ENCODE measurements at places on chromosomes 1 and 21. TPM values are rescaled to one million over a fixed set of nuclear protein-coding genes. Genes with fewer than 3 reads are reported as not detected.

- no peaks in the 10 kb centered on the region for H3K27me3 ChIP-seq
- H3K27ac ChIP-seq: no peak overlapping the region
- no peak for DNase-seq
- no peaks in the 10 kb centered on the region for H3K4me1 ChIP-seq
- no peak overlapping the region for H3K4me3 ChIP-seq
These were observed 18.6 kb downstream of the FMO1 start for GRCh38 chr1:171266930-171267329.

DNA sequence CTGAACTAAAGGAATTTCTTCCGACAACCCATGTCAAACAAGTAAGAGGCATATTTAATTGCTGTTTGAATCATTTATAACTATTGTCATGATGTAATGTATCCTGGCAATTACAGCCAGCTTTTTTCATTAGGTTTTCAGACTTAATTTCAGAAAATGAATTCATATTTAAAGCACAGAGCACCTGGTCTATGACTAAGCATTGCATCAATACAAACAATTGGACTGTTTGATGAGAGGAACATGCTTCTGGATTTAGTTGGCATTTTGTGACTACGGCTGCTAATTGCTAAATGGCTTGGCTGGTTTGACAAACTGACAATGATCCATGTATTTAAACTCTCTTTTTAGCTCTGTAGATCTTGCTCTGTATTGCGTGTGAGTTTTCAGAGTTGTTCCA lies 853.4 kb downstream of the NCAM2 start:
- no peak for DNase-seq
- no peak overlapping the region for H3K27ac ChIP-seq
- H3K4me1 ChIP-seq: no peaks in the 10 kb centered on the region
- H3K27me3 ChIP-seq: no peaks in the 10 kb centered on the region

DNA sequence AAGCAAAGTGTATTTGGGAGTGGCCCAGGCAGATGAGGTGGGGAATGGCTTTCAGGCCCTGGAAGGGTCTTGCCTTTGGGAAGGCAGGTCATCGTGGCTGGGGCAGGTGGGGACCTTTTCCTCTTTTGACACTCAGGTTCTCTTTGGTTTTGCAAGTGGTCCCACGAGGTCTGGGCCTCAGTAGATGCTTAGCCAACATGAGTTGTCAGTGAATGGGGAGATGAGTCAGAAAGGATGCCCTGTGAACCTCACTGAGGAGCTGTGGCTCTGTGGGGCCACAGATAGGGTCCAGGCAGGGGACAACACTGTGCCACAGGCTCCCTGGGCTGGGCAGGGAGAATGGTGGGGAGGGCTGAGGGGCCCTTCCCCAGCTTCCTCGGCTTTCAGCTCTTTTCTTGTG lies 19.0 kb downstream of the ARHGEF10L start:
- no peaks in the 10 kb centered on the region for H3K27me3 ChIP-seq
- no peak overlapping the region for H3K27ac ChIP-seq
- no peak for DNase-seq
- H3K4me1 ChIP-seq: no peaks in the 10 kb centered on the region
- H3K4me3 ChIP-seq: no peak overlapping the region
- H3K36me3 ChIP-seq: no peaks in the 10 kb centered on the region

GRCh38 chr1:17742583-17742982 lies 12.6 kb upstream of the ACTL8 start:
- H3K27me3 ChIP-seq: no peaks in the 10 kb centered on the region
- H3K4me3 ChIP-seq: no peak overlapping the region

GRCh38 chr1:18211764-18212163 lies 104.2 kb downstream of the IGSF21 start:
- no peaks in the 10 kb centered on the region for H3K4me1 ChIP-seq
- no peak overlapping the region for H3K4me3 ChIP-seq
- H3K27ac ChIP-seq: no peak overlapping the region
- H3K27me3 ChIP-seq: no peaks in the 10 kb centered on the region
- no peak for DNase-seq

GRCh38 chr1:230276401-230276800 lies 149.7 kb downstream of the PGBD5 start:
- no peaks in the 10 kb centered on the region for H3K36me3 ChIP-seq
- H3K27me3 ChIP-seq: no peaks in the 10 kb centered on the region
- no peak overlapping the region for H3K4me3 ChIP-seq
- peaks cover 11% of the 10 kb centered on the region for H3K4me1 ChIP-seq

DNA sequence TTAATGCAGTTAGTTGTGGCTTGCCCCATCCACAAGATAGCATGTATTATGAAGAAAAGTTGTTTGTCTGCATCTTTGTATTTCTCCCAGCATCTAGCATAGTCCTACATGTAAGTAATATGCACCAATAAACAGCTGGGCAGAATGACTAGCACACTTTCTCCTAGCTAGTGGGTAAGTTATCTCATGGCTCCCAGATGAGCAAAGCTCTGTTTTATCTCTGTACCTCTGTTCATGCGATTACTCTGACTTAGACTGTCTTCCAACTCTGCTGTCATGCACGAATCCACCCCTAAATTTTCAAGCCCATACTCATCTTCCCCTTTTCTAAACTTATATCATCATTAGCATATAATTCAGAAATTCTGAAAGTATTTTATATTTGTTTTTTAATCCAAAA lies 37.5 kb upstream of the KCTD3 start:
- peaks cover 4% of the 10 kb centered on the region for H3K27me3 ChIP-seq
- DNase-seq: no peak
- H3K36me3 ChIP-seq: no peaks in the 10 kb centered on the region
- H3K27ac ChIP-seq: no peak overlapping the region
- no peaks in the 10 kb centered on the region for H3K4me1 ChIP-seq

GRCh38 chr1:38287547-38287946 lies 241.0 kb upstream of the POU3F1 start:
- peaks cover 7% of the 10 kb centered on the region for H3K27me3 ChIP-seq
- DNase-seq: no peak
- H3K4me1 ChIP-seq: no peaks in the 10 kb centered on the region
- no peaks in the 10 kb centered on the region for H3K36me3 ChIP-seq

DNA sequence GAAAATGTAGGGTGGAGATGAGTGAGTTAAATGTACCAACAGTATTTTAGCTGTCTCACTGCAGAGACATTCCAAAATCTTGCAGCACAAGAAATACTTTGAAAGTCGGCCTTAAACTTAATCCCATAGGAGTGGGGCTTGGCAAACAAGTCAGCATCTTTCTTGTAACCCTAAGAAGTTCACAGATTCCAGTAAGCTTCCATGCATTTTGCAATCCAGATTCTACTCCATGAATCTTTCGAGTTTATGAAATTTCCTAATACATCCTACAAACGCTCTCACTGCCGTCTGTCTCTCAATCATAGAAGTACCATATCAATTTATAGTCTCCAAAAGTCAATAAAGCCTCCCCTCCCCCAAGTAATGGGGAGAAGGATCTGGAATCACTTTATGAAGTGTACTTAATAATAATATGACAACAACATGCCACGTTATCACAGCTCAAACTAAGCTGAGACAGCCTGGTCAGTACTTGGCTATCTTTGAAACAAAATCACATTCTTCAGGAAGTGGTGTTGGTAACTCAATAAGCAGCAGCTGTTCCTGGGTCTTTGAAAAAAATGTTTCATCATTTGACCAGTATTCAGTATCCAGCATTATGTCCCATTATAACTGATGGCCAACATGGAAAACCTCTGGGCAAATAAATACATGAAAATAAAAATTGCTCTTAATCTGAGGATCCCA lies 317.4 kb upstream of the RUNX1 start:
- H3K4me1 ChIP-seq: no peaks in the 10 kb centered on the region
- no peaks in the 10 kb centered on the region for H3K27me3 ChIP-seq
- DNase-seq: no peak
- H3K27ac ChIP-seq: no peak overlapping the region

- H3K27ac ChIP-seq: no peak overlapping the region
- DNase-seq: no peak
- H3K27me3 ChIP-seq: no peaks in the 10 kb centered on the region
- no peak overlapping the region for H3K4me3 ChIP-seq
- peaks cover 2% of the 10 kb centered on the region for H3K4me1 ChIP-seq
These were observed 481.4 kb downstream of the PLA2G4A start for GRCh38 chr1:187310038-187310631.

DNA sequence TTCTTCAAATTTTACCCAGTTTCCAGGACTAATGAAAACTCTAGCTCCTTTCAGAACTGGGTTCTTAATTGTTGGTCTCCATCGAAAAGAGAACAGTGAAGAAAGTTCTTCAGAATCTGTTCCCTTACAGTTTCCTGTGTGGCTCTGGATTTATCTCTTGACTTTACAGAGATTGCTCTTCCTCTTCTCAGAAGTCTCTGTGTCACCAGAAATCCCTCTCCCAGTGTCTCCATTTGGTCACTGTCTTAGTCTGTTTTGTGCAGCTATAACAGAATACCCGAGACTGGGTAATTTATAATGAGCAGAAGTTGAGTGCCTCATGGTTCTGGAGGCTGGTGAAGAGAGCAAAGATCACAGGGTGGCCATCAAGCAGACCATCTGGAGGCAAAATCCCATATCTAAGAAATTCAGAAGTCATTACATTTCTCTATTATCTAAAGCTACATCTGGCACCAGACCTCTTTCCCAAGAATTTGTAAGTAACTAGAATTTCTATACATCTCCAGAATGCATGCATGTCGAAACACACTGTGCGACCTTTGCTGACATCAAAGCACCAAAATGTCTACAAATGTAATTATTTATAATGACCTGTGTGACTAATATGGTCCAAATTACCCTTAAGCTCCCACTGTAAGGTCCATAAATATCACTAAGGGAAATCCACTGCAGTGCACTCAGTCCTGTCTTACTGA lies 65.4 kb upstream of the KRTAP19-8 start:
- no peak for DNase-seq
- no peaks in the 10 kb centered on the region for H3K4me1 ChIP-seq
- H3K27ac ChIP-seq: no peak overlapping the region
- no peak overlapping the region for H3K4me3 ChIP-seq

- H3K27me3 ChIP-seq: no peaks in the 10 kb centered on the region
- H3K36me3 ChIP-seq: no peaks in the 10 kb centered on the region
- no peak overlapping the region for H3K27ac ChIP-seq
- H3K4me1 ChIP-seq: peaks cover 24% of the 10 kb centered on the region
- no peak for DNase-seq
- H3K4me3 ChIP-seq: no peak overlapping the region
These were observed 21.7 kb downstream of the ATP5PO start for GRCh38 chr21:33893917-33894316.

DNA sequence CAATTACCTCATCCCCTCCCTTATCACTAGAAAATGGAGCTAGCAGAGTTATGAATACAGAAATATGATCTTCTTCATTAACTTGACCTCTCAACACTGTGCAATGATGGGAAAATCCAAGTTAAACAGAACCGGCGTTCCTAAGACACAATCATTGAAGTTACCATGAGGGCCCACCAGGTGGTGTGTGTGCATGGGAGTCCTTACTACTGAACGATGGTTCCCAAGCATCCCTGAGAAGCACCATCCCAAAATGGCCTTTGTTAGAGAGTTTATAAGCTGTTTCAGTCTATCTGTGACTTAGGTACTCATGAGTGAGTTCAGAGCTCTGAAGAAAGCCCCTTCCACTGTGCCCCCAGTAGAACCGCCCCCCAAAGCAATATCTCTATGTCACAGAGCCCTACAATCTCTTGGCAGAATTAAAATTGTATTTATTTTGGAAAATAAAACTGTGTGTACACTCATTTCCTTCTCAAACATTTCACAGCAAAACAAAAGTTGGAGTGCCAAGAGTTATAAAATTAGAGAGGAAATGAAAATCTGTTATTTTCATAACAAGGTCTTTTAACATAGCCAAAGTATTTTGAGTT lies 56.8 kb downstream of the PLD5 start:
- H3K27me3 ChIP-seq: no peaks in the 10 kb centered on the region
- DNase-seq: peak; percentile 26
- no peak overlapping the region for H3K4me3 ChIP-seq
- no peak overlapping the region for H3K27ac ChIP-seq
- no peaks in the 10 kb centered on the region for H3K4me1 ChIP-seq

- H3K4me1 ChIP-seq: no peaks in the 10 kb centered on the region
- peaks cover 45% of the 10 kb centered on the region for H3K27me3 ChIP-seq
- no peak for DNase-seq
- no peak overlapping the region for H3K27ac ChIP-seq
- H3K36me3 ChIP-seq: no peaks in the 10 kb centered on the region
These were observed 29.1 kb downstream of the KNCN start for GRCh38 chr1:46522184-46522968.

DNA sequence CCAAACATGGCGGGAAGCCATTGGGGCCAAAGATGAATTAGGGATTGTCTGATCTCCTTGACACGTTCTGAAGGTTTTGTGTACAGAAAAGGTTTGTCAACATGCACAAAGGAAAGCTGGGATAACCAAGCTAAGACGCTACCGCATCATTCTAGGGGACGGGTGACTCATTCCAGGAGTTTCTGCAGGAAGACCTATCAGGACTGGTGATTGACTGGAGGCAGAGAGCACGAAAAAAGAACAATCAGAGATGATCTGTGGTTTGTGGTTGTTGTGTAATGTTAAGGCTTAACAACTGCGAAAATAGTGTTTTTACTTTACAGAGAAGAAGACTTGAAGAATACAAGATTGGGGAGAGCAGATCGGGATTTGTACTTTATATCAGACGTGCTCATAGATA lies 22.2 kb upstream of the ERG start:
- H3K36me3 ChIP-seq: no peaks in the 10 kb centered on the region
- H3K27ac ChIP-seq: no peak overlapping the region
- DNase-seq: no peak
- no peak overlapping the region for H3K4me3 ChIP-seq
- H3K27me3 ChIP-seq: no peaks in the 10 kb centered on the region

DNA sequence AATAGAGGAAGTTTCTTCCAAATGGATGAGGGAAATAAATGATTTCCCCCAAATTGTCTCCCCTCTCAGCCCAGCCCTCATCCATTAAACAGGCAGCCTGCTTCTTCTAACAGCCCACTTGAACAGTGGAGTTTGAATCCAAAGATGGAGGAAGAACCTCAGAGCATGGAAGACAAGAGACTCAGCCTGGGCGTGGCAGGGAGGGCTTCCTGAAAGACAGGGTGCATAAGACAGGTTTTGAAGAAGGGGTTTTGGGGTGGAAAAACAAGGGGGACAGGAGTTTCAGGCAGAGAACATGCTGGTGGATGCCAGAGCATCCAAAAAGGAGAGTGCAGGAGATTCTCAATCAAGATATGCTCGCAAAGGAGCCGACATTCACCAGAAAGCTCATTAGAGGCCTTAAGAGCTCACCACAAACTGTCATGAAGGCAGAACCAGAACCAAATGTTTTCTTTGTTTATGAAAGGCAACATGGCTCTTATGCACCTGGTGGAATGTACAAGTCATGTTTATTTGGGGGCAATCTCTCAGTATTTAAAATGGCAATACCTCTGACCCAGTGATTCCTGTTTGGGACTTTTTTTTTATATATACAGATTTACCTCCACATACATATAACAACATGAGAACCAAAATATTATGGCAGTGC lies 26.5 kb upstream of the TSPEAR start:
- H3K27me3 ChIP-seq: peaks cover 9% of the 10 kb centered on the region
- H3K4me3 ChIP-seq: no peak overlapping the region
- H3K36me3 ChIP-seq: no peaks in the 10 kb centered on the region
- H3K4me1 ChIP-seq: no peaks in the 10 kb centered on the region
- H3K27ac ChIP-seq: no peak overlapping the region
- DNase-seq: no peak

- H3K4me3 ChIP-seq: peak overlapping the region; percentile 45
- no peaks in the 10 kb centered on the region for H3K27me3 ChIP-seq
- DNase-seq: peak; percentile 57
- H3K4me1 ChIP-seq: peaks cover 14% of the 10 kb centered on the region
- H3K27ac ChIP-seq: no peak overlapping the region
These were observed 780 bp downstream of the HIVEP3 start for GRCh38 chr1:41917835-41918449.

LMOD1 gene
- polyA plus RNA-seq: 0.19 TPM

FAM177B gene
- polyA plus RNA-seq: not detected

AADACL4 gene
- polyA plus RNA-seq: not detected

PEX19 gene
- 22.8 TPM for polyA plus RNA-seq

PROX1 gene
- polyA plus RNA-seq: 2.2 TPM

Data from endothelial cell of umbilical vein (primary cell).